ENCODE measurements at places on chromosomes 6 and 20.

DNA sequence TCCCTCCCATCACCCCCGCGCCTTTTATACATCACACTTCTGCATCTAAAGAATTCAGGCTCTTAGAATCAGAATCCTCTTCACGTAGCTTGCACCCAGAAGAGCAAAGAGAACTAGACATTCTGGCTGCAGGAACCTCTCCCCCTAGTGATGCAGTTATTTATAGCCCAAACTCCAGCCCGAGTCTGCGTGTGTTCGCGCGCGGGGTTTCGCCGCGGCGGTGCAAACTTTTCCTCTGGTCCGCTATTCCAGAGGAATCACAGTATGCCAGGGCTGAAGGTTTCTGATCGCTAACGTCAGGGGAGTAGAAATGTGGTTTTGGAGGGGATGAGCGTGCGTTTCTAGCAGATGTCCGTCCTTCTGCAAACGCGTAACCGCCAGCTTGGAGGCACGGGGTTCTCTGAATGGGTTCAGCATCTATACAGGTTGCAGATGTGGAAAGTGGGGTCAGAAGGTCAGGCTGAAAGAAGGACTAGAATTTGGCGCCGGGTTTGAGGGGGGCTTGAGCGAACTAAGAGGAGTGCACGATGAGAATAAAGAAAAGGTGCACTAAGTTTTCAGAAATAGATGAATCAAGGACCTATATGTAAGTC is 1.8 kb downstream of the EPHA7 start:
- DNase-seq: no peak

GRCh38 chr20:20297181-20297580 is 70.7 kb upstream of the INSM1 start:
- DNase-seq: no peak

- no peak for DNase-seq
These were observed 135.3 kb upstream of the NEDD9 start for GRCh38 chr6:11367638-11368199.

GRCh38 chr20:5735845-5736510 is 14.2 kb upstream of the SHLD1 start:
- no peak for DNase-seq

DNA sequence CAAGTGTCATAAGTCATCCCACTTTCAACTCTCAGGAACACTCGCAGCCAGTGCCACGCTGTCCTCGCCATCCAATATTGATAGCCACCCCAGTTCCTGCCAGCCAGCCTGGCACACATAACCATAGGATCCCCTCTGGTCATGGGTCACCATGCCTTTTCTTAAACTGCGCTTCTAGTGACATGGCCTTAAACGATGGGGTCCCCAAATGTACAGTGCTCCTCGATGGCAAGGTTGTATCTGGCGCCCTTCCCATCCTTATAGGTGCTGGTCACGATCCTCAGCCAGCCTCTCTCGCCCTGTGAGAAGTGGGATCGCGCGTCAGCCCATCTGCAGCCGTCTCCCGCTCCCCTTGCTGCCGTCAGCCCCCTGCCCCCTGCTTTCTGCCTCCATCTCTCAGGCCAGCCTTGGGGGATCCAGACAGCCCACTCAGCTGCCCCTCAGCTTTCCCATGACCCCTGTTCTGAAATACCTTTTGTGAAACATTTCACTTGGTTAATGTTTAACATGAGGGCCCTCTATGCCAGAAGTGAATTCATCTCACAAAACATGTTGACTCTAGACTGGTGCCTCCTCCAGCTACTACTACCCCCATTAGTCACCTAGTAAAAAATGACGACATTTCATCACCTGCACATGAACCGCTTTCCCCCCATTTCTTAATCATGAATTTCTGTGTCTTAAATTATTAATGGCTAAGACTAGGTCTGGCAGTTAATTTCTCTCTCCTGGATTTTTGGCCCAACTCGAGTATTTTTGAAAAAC is 11.4 kb downstream of the CTSZ start:
- no peak for DNase-seq

DNA sequence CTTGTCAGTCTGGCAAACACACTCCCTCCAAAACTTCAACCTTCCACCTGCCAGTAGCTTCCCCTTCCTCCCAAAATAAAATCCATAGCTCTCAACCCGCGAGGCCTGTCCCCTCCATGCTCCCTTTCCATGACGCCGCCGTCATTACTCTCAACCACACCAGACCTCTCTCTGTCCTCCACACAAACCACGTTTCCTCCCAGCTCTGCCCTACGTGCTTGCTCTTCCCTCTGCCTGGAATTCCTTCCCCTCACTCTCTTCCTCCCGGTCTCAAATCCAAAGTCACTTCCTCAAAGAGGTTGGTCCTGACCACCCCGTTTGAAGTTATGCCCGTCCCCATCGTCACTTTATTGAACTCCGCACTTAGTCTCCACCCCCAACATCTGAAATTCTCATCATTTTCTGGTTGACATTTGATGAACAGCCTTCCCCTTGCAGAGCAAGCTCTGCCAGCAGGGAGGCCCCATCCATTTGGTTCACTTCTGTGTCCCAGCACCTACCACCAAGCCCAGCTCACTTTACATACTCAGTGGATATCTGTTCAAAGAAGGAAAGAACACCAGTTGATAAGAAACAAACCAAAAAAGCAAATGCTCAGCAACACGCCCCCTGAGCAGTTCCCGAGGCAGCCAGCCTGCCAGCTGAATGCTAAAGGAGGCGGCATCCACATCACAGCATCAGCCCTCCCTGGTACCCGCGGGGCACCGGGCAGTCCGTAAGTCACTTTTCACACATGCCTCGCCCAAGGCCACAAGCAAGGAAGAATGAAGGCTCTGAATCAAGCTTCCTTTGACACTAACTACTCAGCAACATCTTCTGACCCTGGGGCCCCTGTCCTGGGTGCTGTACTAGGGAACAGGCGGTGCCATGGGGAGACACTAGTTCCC is 125.0 kb downstream of the NFATC2 start:
- no peak for DNase-seq

GRCh38 chr20:38835792-38836191 is 30.3 kb downstream of the PPP1R16B start:
- DNase-seq: no peak

DNA sequence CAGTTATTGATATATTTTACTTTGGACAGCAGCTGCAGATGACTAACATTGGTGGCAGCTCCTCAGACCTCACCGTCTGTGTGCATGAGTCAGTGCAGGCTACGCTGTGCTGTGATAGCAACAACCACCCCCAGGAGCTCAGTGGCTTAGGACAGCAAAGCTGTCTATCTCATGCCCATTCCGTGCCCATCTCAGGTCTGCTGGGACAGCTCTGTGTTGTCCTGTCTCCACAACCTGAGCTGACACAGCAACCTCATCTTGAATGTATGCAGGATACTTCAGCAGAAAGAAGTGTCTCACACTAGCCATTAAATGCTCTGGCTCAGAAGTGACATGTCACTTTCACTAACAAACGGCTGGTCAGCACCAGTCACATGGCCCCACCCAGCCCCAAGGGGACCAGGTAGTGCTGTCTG is 47.7 kb downstream of the BANF2 start:
- DNase-seq: no peak

DNA sequence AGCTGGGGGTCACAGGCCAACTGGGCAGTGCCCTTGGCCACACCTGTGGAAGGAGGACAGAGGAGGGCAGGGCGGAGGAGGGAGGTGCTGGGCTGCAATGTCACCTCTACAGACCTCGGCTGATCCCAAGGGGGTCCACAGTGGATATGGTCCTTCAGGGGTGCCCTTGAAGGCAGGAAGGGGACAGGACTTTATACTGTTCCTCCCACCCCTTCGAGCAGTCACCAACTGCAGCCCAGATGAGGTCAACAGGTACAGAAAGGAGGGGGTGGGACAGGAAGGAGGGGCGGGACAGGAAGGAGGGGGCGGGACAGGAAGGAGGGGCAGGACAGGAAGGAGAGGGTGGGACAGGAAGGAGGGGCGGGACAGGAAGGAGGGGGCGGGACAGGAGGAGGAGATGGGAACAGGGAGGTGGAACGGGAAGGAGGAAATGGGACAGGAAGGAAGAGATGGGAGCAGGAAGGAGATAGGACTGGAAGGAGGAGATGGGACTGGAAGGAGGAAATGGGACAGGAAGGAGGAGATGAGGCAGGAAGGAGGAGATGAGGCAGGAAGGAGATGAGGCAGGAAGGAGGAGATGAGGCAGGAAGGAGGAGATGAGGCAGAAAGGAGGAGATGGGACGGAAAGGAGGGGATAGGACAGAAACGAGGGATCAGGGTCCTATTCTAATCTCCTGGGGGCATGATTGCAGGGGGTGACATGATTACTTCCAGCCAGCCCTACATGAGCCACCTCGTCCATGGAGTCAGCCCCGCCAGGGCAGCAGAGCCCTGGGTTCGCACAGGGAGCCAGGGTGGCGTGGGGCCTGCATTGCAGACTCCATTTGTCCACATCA is 19.4 kb upstream of the MRGBP start:
- no peak for DNase-seq

- DNase-seq: no peak
These were observed 125.7 kb downstream of the MAP3K4 start for GRCh38 chr6:161117308-161117707.

DNA sequence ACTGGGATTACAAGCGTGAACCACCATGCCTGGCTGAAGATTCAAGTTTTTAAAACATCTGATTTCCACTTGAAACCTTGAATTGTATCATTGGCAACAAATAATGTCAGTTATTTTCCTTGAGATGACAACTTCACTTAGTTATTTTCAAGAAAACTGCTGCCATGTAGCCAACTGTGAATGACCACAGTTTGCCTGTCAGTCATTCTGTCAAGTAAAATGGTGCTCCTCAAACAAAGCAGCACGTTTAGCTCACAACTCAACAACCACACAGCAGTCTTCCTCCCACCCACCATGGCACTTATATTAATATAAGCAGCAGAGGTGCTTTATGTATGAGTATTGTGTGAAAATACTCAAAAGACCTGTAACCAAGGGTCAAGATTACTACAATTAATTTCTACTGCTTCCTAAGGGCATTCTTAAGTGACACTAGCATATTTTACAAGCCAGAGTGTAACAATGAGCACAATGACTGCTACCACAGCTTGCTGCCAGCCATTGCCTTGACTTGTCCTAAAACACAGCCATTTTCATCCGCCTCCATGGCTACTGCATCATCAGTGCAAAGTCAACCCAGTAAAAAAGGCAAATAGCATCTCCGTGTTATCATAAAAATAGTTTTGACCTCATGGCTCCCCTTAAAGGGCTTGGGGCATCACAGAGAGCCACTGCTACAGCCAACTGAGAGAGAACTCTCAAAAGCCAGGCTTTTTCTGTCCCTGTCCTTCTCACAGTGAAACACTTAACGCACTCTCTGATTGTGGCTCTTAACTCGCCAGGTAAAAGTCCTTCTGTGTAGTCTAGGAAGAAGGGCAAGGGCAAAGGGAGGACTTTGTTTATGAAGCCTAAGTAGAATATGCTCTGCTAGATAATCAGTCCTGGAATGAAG is 96.4 kb upstream of the TAB2 start:
- DNase-seq: no peak

GRCh38 chr6:43014434-43014909 is 423 bp downstream of the KLHDC3 start:
- DNase-seq: no peak

DNA sequence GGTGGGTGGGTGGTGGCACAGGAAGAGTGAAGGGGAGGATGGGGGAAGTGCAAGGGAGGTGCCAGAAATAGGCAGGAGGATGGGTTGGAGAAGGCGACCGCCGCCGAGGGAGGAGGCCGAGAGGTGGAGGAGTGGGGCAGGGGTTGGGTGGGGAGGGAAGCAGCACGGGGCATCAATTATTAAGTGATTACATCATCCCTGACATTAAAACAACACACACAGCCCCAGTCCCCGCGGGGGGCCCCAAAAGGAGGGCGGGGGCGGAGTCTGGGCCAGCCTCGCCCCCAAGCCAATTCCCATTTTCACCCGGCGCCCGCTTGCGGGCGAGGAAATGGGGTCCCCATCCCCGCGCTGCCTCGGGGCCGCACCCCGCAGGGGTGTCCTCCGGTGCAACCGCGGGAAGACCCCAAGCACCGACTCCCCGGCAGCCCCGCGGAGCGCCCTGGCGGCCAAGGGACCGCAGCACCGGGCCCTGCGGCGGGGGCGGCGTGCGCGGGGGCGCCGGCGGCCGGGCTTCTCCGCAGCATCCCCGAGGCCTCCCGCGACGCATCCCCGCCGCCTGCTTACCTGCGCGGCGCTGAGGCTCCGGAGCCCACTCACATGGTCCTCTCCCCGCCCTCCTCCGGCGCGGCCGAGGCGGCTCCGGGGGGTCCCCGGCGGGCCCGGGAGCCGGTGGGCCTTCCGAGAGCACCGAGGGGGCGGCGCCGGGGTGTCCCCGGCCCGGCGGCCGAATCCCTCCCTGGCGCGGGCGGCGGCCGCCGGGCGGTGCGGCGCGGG is 663 bp downstream of the FYN start:
- DNase-seq: peak; percentile 52

- DNase-seq: no peak
These were observed 783.2 kb downstream of the DHX35 start for GRCh38 chr20:39745380-39745779.

- no peak for DNase-seq
These were observed 1.5 kb downstream of the COL21A1 start for GRCh38 chr6:56245903-56246351.

- DNase-seq: no peak
These were observed 134.4 kb downstream of the LRRC1 start for GRCh38 chr6:53929041-53929820.

GRCh38 chr6:35319346-35320030 is 21.9 kb downstream of the DEF6 start:
- no peak for DNase-seq

Data from stimulated activated CD8-positive, alpha-beta memory T cell treated with anti-CD3 and anti-CD28 coated beads, Interleukin-4, amount 100 ng/mL, for 1 hour (primary cell).